ENCODE measurements at places on chromosomes 7 and 10.

- no peak for DNase-seq
Observed at GRCh38 chr10:121128164-121128563, 277.0 kb downstream of the WDR11 start.

DNA sequence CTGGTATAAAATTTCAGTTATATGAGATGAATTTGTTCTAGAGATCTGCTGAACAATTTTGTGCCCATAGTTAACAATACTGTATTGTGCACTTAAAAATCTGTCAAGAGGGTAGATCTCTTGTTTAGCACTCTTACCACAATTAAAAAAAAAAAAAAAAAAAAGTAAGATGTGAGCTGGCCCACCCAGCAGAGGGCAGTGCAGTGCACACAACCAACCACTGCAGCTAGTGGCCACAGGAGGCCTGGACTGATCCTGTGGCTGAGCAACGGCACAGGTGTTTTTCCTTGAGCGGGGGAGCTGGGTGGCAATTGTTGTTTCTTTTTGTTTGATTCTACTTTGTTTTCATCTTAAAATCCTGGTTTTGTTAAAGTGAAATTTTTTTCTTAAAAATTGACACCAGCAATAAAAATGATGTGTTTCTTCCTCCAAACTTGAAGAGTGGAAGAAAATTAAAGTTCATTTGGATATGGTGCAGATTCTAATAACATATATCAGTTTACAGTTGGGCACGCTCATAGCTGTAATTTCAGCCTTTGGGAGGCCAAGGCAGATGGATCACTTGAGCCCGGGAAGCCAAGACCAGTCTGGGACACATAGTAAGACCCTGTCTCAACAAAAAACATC, 171.1 kb upstream of the TBX20 start:
- peak; percentile 67 for DNase-seq

DNA sequence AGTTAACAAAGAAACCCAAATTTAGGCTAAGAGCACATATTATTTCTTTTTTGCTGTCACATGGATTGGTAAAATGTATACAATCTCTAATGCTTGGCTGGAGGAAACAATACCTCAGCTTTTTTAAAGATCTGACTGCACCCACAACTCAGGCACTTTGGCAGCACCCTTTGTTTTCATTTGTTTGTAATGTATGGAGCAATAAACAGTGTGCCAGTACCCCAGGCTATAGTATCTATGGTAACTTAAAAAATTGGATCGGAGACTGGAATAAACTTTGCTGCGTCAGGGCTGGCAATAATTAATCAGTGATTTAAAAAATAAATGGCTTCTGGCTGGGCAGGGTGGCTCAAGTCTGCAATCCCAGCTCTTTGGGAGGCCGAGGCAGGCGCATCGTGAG, 27.2 kb downstream of the POLR1F start:
- no peak for DNase-seq

- DNase-seq: no peak
Observed at GRCh38 chr10:35827783-35828182, 185.7 kb upstream of the FZD8 start.

- no peak for DNase-seq
Observed at GRCh38 chr10:79985481-79986072, 36.7 kb upstream of the SFTPD start.

DNA sequence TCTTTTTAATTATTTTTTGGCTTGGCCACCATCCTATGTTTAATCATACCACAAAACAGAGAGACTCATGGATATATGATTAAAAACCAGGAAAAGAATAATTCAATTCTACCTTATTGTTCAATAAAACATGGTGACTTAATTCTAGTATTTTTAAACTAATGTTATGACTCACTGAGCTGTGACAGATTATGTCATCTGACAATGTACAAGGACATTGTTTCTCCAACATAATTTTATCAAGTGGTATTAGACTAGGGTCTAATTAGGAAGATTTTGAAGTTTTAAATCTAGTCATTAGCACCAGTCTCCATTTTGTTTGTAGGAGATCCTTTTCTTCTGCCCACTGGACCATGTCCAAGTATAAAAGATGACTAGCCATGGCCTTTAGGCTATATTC, 199.3 kb upstream of the MDFIC start:
- DNase-seq: no peak

GRCh38 chr7:19491821-19492452, 216.9 kb downstream of the POLR1F start:
- DNase-seq: no peak

DNA sequence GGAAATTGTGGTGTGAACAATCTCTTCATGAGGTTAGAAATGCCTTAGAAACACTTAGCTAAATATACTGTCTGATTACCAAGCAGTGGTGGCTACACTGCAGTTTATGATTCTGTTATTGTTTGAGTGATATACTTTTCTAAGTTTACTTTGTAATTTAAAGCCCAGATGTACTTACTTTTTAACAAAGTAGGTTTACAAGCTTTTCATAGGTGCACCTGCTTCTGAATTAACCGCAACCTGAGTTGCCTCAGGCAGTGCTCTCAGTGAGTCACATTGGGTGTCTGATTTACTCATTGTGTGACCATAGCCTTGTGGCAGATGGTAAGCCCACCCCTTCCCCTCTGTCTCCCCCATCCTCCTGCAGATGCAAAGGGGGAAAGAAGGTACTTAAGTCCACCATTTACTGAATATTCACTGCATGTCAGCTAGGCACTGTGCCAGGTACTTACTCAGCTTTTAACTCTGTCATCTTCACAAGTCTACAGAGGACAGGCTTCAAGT, 9.0 kb downstream of the MTURN start:
- no peak for DNase-seq

DNA sequence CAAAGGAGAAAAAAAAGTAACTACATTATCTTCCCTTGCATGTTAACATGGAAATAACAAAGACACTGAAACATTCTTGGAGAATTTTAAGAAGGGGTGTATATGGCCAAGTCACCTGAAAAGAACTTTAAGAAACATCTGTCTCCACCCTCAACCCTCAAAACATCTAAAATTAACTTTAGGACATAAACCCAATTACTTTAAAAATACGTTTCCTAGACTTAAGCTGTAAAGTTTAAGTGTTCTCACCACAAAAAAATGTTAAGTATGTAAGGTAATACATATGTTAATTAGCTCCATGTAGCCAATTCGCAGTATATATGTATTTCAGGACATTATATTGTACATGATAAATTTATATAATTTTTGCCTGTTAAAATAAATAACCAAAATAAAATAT, 71.1 kb upstream of the GLCCI1 start:
- no peak for DNase-seq
